ENCODE measurements at places on chromosomes 1 and 21.

GRCh38 chr1:218459878-218460711, 115.0 kb downstream of the TGFB2 start:
- DNase-seq: no peak

- DNase-seq: no peak
Measured at GRCh38 chr1:230621324-230622030, 20.8 kb upstream of the COG2 start.

GRCh38 chr1:245319094-245319493, 164.3 kb downstream of the KIF26B start:
- no peak for DNase-seq

DNA sequence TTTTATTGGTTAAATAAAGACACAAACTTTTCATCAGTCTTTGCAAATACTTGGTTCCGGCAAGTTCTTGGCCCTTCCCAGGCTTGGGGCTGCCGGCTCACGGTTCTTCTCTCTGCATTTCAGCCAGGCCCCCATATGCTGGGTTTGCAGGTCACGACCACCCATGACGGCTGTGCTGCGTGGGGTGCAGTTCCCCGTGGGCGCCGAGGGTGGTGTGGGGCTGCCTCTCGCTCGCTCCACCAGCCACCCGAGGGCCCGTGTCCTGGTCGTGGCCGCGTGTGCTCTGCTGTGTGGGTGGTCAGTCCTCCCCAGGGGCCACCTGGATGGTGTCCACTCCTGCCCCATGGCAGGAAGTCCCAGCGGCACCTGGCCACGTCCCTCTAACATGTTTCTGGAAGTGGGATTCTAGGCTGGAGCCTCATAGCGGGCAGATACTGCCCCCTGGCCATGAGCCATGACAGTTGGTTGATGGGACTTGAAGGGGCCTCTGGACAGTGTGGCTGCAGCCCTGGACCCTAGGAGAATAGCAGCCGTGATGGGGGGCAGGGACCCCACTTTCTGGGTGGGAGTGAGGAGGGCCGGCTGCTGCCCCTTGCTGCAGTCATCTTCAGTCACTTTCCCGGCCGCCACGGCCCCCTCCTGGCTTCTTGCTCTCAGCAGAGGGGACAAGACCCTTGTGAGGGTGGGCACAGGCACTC, 46.3 kb downstream of the SKI start:
- DNase-seq: no peak

GRCh38 chr1:224107282-224107625, 6.7 kb upstream of the FBXO28 start:
- DNase-seq: no peak

GRCh38 chr1:211648980-211649934, 26.2 kb downstream of the NEK2 start:
- DNase-seq: no peak

DNA sequence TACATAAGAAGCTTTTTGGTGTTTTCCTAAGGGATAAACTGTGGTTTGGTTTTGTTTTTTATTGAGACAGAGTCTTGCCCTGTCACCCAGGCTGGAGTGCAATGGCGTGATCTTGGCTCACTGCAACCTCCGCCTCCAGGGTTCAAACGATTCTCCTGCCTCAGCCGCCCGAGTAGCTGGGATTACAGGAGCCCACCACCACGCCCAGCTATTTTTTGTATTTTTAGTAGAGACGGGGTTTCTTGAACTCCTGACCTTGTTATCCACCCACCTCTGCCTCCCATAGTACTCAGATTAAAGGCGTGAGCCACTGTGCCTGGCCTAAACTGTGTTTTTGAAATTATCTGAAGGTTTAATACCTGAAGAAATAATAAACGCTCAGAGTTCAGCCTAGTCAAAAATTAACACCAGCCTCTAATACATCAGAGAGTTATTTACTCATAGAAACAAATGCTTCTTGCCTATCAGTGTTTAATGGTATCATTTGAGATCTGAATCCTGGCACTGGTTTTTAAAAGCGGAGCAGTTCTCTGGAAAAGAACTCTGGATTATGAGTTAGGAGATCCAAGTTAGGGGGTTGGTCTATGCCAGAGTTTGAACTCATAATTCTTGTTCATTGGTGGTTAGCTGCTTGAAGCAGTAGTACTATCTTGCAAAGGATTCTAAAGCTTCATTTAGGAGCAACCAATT, 28.7 kb downstream of the ARID4B start:
- DNase-seq: no peak

DNA sequence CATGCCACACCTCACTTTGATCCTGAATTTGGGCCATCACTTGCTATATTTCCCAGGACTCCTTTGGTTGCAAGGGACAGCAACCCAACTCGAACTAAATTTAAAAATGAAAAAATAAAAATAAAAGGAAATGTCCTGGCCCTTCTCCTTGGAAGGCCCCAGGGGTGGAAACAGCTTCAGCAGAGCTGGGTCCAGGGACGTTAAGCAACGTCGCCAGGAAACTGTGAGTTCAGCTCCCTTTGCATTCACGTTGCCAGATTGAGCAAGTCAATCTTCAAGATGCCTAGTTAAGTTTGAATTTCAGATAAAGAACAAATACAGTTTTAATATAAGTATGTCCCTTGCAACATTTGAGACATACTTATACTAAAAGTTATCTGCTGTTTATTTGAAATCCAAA, 14.6 kb upstream of the SPSB1 start:
- DNase-seq: no peak

DNA sequence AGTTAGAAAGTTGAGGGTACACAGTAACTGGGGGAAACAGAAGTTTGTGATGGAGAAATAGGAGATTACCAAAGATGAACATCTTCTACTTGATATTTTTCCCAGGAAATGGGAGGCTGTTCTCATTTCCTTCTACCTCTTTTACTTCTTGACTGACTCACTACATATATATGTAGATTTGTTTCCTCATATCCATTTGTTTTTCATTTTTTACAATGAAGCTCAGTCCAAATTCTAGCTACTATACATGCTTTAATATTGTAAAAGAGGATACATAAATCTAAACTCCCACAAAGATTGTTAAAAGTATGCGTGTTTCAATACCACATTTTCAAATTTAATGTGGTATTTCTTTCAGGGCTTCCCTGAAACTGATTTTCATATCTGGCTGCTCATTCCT, 366.6 kb upstream of the NCAM2 start:
- DNase-seq: no peak

- no peak for DNase-seq
Measured at GRCh38 chr1:70202173-70202758, 3.1 kb downstream of the LRRC40 start.

DNA sequence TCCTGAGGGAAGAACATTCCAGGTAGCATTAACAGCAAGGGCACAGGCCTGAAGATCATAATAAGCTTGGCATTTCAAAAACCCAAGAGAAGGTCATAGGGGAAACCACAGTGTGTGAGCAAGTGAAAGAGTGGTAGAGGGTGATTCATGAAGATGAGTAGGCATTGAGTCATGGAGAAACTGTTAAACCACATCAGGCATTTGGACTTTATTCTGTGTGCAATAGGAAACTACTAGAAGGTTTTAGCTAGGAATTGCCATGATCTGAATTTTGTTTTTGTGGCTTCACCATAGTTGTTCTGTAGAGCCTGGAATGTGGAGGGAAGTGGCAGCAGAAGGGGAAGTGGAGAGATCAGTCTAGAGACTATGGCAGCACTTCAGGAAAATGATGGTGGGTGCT, 359.0 kb upstream of the PTBP2 start:
- DNase-seq: no peak

DNA sequence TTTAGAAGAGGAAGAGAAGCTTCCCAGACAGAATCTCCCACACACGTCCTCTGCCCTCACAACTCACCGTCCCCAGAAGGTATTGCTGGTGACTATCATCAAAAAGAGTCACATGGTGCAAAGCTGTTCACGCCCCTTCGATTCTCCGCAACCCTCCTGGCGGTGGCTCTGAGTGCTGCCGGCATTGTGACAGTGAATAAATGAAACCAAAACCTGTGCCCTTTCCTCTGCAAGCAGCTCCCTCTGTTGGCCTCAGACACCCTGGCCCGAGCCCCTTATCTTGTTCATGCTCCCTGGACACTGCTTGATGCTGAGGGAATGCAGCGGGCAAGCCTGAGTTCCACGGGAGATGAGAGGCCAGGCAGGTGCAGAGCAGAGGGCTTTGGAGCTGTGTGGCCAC, 510.3 kb downstream of the NPHP4 start:
- DNase-seq: no peak

- no peak for DNase-seq
Measured at GRCh38 chr1:186244825-186245224, 130.2 kb downstream of the TPR start.

DNA sequence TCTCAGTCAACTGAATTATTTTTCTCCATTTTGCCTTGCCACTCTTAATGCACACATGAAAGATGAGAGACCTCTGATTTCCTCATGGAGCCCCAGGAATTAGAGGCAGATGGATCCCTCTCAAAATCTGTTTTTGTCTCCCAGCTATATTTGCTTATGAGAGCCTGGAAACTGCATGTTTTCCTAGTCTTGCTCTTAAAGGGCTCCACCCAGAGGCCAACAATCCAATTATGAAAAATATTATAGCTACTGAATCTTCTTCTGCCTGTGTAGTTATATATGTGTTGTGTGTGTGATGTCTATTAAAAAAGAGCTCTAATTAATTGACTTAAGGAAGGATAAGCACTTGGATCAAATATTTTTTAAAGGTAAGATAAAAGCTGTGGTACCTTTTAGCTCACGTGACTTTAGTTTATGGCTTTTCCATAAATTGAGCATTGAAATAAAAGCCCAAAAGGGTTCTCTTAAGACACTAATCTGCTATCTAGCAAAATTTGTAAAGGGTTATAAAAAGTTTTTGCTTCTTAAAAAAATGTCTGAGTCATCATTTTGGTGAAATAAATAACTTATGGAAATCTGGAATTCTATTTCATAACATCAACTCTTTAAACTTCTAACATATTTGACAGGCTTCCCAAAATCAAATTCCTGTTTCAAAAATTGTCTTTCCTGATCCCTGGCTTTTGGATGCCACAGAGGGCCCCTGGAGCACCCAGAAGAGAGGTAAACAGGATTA, 31.2 kb upstream of the TSPEAR start:
- no peak for DNase-seq

DNA sequence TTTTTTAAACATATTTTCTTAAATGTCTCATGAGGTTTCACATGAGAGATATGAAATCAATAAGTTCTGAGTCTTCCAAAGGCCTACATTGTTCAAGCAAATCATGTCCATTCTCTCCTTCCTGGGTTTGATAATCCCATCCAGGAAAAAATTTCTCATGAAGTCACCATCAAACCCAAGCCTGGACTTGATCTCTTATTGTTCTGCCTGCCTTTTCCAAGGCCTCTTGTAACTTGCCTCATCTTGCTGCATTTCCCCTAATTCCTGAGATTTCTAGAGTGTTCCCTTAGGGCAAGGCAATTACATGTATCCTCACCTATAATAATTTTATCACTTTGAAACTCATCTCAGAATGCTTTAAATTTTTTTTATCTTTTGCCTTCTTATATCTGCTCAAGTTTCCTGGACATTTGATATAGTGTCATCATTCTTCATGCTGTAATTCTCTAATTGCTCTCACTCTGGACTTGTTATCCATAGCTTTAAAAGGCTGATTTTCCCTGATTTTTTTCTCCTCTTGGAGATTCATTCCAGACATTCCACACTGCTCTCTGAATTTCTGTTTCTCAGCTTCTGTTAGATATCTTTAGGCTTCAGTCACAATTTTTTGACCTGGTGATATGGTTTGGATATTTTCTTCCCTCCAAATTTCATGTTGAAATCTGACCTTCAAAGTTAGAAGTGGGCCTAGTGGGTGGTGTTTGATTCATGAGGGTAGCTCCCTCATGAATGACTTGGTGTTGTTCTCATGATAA, 126.4 kb downstream of the LRRC7 start:
- no peak for DNase-seq

- DNase-seq: no peak
Measured at GRCh38 chr1:64881281-64881680, 85.1 kb downstream of the JAK1 start.

- DNase-seq: no peak
Measured at GRCh38 chr1:214565310-214565709, 13.9 kb upstream of the PTPN14 start.

DNA sequence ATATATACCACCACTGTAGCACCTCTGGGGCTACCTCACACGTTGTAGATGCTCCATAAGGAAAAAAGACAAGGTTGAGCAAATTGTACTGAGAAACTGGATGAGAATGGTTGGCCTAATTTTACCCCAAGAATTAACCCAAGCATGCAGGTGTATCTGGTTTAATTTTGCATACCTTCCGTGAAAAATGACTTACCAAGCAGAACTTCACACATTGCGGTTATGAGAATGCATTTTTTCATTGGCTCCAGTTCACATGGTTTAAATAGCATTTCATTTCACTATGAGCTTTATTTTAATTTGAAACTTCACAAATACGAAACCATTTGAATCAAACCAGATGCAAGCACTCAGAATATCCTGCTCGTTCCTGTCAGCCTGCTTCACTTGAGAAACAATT, 512.2 kb downstream of the LTN1 start:
- DNase-seq: no peak

GRCh38 chr1:187911820-187912219, 1083.1 kb downstream of the PLA2G4A start:
- no peak for DNase-seq

GRCh38 chr1:11961230-11961629, 19.0 kb upstream of the MFN2 start:
- no peak for DNase-seq

GRCh38 chr1:224082146-224082545, 31.8 kb upstream of the FBXO28 start:
- no peak for DNase-seq

DNA sequence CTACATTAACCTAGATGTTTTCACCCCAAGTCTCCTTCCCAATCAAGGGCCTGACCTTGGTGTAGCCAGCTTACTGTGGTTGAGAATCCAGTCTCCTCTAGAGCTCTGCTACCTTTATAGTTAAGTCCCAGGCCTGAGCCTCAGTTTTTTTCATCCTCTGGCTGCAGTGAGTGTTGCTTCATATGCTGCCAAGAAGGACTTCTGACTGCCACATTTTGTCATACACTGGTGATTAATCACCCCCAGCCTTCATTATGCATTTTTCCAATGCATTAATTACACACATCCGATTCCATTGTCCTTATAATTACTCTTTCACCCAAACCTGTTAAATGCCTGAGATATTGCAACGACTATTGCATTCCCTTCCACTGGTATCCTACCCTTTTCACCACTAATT, 66.3 kb upstream of the FGGY start:
- no peak for DNase-seq

DNA sequence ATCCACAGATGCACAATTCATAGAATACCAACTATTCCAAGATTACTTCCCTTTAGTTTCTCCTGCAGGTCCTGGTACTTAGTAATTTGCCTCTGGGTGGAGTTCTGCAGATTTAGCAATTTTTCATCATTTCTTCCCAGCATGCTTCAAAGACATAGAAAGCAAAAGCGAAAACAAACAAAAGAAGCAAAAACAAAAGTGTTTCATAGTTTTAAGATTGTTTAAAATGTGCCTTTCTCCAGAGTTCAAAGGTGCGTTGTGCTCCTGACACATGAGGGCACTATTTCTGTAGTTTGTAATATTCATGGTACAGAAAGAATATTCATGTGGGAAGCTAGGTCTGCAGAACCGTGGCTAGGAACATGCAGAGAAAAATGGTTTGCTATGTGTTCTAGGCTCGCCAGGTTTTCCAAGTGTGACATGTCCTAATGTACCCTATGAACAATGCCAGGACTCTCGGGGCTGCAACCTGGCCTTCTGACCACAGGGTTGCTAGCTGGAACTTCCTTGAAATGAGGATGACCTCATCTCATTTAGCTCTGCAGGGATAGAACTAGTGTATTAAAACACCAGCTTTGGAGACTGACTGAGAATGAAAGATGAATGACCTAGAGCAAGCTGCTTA, 30.0 kb upstream of the RCSD1 start:
- no peak for DNase-seq
